ENCODE measurements at places on chromosomes 5 and 9. TPM values are rescaled to one million over a fixed set of nuclear protein-coding genes. Genes with fewer than 3 reads are reported as not detected.

PCDHGA5 gene
- total RNA-seq = 0.40 TPM

GRCh38 chr9:91346644-91347043 is 15.1 kb downstream of the AUH start:
- no peak for DNase-seq

GRCh38 chr5:142507531-142508372 is 178.1 kb downstream of the FGF1 start:
- DNase-seq = no peak

GRCh38 chr5:113183694-113184093 is 207.1 kb downstream of the DCP2 start:
- no peak for DNase-seq

DNA sequence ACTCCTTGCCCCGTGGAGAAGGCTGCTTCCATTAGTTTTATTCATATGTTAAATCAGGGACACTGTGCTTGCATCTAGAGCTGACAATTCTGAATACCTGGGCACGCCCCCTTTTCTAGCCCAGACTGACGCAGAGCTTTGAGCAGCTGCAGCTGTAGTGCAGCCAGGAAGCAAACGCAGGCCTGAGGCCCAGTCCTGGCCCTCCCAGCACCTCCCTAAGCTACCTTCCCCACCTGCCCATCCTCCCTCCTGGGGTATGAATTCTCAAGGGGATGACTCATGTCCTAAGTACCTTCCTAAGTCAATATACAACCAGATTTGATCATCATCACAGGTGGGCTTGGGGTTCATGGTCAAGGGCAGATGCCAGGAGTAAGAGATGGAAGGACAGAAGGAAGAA is 3.5 kb downstream of the PHF19 start:
- DNase-seq = no peak

EDIL3 gene
- 8.6 TPM for total RNA-seq

DNA sequence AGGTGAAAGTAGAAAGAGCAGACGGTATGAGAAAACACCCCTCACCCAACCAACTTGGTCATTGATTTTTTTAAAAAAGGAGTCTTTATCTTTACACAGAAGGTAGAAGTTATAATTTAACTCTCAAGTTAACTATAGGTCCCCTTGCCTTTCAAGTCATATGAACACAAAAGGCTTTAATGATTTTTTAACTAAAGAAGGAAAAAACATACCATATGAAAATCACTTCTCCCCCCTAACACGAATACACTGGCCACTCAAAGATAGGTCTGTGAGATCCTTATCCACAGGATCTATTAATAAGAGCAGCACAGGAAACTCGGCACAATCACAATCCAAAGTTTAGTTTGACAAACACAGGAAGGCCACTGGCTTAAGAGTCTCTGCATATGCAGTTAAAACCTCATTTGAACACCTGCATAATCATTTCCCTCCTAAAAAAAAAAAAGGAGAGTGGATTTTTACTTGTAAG is 138.0 kb downstream of the ENC1 start:
- DNase-seq = no peak
